ENCODE measurements at places on chromosomes 6 and 20.

DNA sequence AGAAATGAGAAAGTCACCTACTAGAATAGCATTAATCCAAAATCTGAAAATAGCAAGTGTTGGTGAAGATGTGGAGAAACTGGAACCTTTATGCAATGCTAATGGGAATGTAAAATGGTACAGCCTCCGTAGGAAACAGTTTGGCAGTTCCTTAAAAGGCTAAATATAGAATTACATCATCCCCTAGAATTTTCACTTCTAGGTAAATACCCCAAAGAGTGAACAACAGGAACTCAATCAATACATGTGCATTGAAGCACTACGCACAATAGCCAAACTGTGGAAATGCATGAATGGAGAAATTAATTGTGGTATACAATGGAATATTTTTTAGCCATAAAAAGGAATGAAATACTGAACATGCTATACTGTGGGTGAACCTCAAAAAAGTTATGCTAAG, 982.0 kb upstream of the FLRT3 start:
- no peak for DNase-seq

- DNase-seq = no peak
Observed at GRCh38 chr6:83853178-83854000, at the start of gene RIPPLY2. Gene RIPPLY2, plus strand, starts transcription at chr6:83853360. Its CDS starts 57 bp downstream, at chr6:83853417.

GRCh38 chr20:62439218-62439617, 11.9 kb upstream of the RBBP8NL start:
- DNase-seq = no peak

GRCh38 chr6:62974452-62974851, 236.8 kb upstream of the FKBP1C start:
- no peak for DNase-seq

- DNase-seq = no peak
Observed at GRCh38 chr6:12165297-12165696, 124.9 kb upstream of the EDN1 start.

- no peak for DNase-seq
Observed at GRCh38 chr20:31815408-31816188, 3.6 kb upstream of the MYLK2 start.

- no peak for DNase-seq
Observed at GRCh38 chr6:71034563-71035345, 77.9 kb upstream of the B3GAT2 start.

DNA sequence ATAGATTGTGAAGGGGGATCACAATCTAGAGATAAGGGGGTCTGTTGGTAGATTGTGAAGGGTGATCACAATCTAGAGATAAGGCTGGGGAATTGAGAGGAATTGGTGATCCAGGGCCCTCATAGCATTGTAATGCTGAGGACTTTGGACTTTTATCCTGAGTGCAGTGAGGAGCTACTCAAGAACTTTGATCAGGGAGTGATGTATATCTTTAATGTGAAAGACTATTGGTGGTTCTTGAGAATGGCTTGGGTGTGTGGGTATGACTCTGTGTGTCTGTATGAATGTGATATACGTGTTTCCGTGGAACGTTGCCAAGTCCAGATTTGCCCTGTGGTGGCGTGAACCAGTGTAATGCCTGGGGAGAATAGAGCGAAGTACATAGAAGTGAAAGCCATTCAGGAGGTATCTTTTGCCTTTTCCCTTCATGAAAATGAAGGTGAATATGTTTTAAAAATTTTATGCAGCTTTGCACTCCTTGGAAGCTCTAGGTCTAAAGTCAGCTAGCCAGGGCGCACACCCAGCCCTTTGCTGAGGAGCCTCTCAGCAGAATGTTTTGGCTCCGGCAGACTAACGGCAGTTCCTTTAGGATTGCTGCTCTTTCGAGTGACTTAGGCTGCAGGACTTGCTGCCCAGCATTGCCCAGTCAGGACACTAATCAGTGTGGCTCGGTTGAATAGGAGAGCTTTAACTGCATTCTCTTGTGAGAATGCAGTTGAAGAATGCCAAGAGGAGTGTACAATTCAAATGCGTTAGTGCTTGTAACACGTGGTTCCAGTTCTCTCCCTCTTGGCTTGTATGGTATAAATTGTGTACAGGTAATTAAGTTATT, 3.5 kb downstream of the ZFAND3 start:
- DNase-seq = peak; percentile 13

DNA sequence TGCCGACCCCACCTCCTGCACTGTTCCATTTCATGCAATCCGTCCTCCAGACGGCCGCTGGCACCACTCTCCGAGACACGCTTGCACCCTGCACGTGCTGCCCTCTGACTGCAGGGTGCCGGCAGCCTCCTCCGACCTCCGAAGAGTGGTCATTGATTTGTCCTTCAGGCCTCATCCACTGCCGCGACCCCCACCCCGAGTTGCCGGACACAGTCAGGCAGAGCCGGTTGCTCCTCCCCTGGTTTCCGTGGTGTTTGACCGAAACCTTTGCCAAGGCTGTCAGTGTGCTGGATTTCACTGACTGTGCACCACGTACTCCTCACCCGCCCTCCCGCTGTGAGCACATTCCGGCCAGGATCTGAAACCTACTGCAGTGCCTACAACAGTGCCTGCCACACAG, 156.4 kb upstream of the PDE10A start:
- no peak for DNase-seq
